ENCODE measurements at places on chromosomes 1 and 21.

- DNase-seq = no peak
Measured at GRCh38 chr21:36806103-36806502, 107.2 kb downstream of the SIM2 start.

GRCh38 chr21:39840373-39841097, 26.7 kb upstream of the PCP4 start:
- no peak for DNase-seq

- DNase-seq = no peak
Measured at GRCh38 chr21:41245509-41246135, 71.0 kb upstream of the FAM3B start.

DNA sequence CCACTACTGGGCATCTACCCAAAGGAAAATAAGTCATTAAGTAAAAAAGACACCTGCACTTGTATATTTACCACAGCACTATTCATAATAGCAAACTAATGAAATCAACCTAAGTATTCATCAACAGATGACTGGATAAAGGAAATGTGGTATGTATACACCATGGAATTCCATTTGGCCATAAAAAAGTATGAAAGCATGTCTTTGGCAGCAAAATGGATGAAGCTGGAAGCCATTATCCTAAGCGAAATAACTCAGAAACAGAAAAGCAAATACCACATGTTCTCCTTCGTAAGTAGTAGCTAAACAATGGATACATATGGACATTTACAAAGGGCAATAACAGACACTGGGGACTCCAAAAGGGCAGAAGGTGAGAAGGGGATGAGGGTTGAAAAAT, 485.7 kb upstream of the BRINP3 start:
- DNase-seq = no peak

DNA sequence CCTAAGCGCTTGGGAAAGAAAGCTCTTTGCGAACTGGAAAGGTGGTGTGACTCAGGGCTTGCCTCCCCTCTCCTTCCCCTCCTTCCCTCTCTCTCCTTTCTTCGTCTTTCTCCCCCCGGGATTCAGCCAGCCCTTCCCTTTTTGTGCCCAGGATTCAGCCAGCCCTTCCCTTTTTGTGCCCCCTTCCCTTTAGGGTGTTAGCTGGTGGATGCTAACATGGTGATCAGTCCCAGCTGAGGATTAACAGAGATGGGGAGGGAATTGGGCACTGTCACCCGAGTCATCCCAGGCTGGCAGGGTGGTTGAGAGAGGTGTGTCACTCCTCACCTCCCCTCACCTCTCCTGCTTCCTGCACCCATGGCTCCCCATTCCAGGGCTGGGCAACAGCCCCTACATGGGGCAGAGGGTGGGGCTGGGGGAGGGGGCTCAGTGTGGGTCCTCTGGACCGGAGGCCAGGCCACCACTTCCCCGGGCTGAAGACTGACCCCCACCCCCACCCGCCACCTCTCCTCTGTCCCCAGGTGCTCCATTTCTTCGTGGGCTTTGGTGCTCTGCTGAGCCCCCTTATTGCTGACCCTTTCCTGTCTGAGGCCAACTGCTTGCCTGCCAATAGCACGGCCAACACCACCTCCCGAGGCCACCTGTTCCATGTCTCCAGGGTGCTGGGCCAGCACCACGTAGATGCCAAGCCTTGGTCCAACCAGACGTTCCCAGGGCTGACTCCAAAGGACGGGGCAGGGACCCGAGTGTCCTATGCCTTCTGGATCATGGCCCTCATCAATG, 51.5 kb downstream of the ELK4 start:
- DNase-seq = no peak

DNA sequence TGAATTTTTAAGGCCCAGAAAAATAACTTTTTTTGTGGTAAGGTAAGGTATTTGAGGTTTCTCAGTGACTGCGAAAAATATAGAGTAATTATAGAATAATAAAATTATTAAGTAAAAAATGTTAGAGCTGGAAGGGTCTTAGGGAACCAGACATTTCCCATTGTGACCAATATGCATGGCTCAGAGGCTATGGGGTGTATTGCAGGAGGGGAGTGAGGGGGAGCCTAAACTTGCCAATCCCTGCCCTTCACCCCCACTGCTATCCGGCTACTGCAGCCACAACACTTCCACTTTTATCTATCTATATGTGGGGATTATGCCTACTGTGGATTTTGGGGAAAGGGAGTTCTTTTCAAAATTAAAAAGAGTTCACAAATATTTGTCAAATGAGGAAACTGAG, 7.6 kb upstream of the GADD45A start:
- DNase-seq = no peak

- DNase-seq = no peak
Measured at GRCh38 chr1:244065063-244065793, 14.1 kb downstream of the ZBTB18 start.

- no peak for DNase-seq
Measured at GRCh38 chr1:24903011-24903461, 27.0 kb downstream of the RUNX3 start.

GRCh38 chr1:93597709-93598108, 83.9 kb downstream of the BCAR3 start:
- no peak for DNase-seq

All from erythroblast (primary cell).